Mammary epithelial cell (primary cell): ENCODE measurements at places on chromosomes 2 and 18. TPM values are rescaled to one million over a fixed set of nuclear protein-coding genes. Genes with fewer than 3 reads are reported as not detected.

GRCh38 chr2:233999182-233999581 lies 51.3 kb upstream of the SPP2 start:
- DNase-seq: no peak

DNA sequence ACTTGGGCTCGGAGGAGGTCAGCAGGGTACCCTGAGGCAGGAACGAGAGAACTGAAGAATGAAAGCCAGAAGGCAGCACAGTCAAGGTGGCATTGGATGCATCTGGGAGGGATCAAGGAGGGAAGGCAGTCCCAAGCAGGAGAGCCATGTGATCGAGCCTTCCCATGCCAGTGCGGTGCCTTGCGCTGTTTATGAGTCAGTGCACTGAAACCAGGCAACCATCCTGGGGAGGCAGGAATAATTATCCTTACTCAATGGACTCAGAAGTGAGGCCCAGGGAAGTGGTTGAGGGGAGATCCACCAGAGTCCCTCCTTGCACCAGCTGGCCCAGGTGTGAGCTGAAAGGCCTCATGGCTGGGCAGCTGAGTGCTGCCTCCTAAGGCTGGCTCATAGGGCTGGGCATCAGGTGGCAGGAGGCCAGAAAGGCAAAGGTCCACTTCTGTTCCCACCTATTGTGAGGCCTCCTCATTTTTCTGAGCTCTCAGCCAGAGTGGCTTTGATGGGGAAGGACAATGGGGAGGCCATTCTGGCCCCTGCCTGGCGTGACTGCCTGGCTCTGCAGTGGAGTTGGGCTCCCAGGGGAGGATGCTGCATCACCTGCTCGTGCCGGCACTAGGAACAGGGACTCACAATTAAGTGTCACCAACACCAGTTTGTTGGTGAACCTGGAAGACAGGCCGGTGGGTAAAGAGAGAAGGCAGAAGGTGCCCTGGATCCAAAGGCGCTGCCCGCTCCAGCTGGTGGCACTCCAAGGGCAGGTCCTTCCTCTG lies 82.3 kb downstream of the TFCP2L1 start:
- no peak for DNase-seq

DNA sequence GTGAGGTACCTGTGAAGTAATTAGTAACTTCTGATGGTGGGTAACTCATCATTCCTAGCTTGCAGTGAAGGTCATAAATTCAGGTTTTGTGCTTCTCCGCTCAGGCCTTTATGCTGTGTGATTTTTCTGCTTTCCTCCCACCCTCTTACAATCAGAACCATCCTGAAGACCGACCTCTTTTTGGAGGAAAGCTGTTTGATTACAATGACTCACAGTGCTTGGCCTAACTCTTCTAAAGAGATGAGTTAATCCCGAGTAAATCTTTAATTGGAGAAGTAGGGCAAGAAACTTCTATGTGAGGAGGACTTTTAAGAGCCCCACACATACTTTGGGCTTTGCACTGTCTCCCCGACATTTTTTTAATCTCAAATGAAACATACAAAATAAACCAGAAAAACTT lies 53.1 kb downstream of the TTC27 start:
- DNase-seq: no peak

GRCh38 chr2:1528273-1529064 lies 115.2 kb downstream of the TPO start:
- DNase-seq: no peak

Gene ARHGAP15
- not detected in 2 replicates for total RNA-seq

Gene DNAH6
- 0.50 TPM for total RNA-seq

Gene IL1RN
- 8.2 and 18.0 TPM in 2 replicates for total RNA-seq

Gene PLCD4
- total RNA-seq: 1.8 TPM

DNA sequence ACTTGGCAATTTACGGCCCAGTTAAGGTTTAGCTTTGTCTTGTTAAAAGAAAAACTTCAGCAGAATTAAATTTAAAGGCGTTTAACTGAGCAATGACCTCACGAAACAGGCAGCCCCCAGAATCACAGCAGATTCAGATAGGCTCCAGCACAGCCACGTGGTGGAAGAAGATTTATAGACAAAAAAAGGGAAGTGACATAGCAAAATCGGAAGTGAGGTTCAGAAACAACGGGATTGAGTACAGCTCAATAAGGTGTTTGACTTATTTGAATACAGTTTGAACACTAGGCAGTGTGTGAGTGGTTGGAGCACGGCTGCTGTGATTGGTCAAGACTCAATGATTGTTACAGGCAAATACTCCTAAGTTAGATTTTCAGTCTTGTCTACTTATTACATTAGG lies 79.8 kb downstream of the MOGAT1 start:
- no peak for DNase-seq

GRCh38 chr2:144014103-144014502 lies 505.8 kb downstream of the ZEB2 start:
- peak; percentile 5 for DNase-seq
